ENCODE measurements at places on chromosomes 5 and 9. TPM values are rescaled to one million over a fixed set of nuclear protein-coding genes. Genes with fewer than 3 reads are reported as not detected.

DNA sequence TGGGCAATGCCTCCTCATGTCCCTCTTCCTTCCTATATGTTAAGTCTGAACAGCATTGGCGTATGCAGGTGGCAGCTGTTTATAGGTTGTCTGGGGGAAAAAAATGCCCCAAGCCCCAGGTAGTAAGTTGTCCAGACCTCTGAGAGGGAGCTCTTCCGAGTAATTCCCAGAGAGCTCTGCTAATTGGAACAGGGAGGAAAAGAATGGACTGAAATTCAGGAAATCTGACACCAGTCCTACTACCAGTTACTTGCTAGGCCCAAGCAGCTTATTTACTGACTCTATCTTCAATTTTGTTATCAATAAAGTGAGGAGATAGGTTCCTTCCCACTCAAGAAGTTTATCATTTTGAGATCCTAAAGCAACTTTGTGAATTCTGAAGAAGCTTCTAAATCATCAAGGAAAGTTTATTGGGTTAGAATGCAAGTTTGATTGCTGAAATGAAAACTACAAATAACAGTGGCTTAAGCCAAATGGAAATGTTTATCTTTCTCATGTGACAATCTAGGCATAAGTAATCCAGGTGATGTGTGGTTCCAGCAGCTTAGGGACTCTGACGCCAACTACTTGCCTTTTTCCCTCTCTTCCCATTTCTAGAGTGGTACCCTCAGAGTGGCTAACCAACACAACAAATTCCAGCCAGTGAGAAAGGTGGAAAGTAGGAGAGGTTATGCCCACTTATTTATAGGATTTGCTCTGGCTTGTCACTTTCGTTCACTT is 5.6 kb downstream of the STK32A start:
- no peak for DNase-seq

GRCh38 chr5:133106761-133107572 is 55.2 kb downstream of the HSPA4 start:
- DNase-seq = no peak

DNA sequence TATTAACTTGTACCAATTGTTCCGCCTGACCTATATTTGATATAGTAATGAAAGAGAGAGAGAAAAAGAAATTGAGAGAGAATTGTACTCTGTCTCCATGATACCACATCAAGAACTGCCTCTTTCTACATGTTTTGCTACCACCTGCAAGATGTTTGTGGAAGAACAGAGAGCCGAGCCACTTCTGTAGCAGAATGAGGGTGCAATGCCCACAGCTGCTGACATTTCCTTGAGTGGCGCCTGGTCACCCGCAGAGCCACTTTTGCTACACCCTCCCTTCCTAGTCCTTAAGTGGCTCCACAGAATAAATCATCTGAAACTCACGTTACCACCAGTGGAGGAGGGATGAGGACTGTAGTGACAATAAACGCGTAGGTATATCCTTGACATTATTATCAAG is 17.1 kb upstream of the FAM81B start:
- no peak for DNase-seq

DNA sequence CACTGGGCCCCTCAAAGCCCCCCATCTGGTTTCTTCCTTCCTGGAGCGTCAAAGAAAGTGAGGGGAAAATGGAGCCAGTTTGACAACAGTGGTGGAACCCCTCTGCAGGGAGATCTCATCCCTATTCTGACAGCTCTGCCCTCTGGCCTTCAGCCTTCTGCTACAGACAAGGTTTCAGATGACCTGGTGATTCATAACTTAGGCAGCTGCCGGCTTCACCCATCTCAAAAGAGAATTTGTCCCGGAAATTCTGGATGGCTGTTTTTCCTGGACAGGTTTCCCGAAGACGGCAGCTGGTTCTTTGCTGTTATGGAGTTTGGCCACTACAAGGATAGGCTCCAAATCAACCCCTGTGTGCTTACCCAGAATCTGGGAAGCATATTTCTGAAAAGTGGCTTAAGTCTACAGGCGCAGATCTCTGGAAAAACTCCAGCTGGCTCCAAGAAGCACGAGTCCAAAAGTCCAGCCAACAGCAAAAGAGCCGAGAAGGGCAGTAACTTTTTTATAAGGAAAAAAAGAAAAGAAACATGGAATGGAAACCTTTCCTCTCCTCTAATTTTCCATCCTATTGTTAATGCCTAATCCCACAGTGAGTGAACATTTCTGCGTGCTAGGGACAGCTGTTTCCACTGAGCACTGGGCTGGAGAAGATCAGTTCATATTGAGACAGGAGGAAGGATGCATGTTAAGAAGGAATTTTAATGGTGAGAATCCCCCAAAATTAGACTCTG is 54.5 kb downstream of the ZNF366 start:
- no peak for DNase-seq

Gene FAM78A
- total RNA-seq = 52.3 TPM

Gene CCDC152
- total RNA-seq = 13.2 TPM

Gene IL4
- total RNA-seq = 0.32 TPM

Gene ADAMTS6
- 0.96 TPM for total RNA-seq
